ENCODE measurements at places on chromosomes 5 and 9.

- ATAC-seq, result no peak
Measured at GRCh38 chr9:94922691-94923107, 196.2 kb downstream of the AOPEP start.

GRCh38 chr5:53112909-53113308, 3.4 kb upstream of the MOCS2 start:
- no peak for ATAC-seq

DNA sequence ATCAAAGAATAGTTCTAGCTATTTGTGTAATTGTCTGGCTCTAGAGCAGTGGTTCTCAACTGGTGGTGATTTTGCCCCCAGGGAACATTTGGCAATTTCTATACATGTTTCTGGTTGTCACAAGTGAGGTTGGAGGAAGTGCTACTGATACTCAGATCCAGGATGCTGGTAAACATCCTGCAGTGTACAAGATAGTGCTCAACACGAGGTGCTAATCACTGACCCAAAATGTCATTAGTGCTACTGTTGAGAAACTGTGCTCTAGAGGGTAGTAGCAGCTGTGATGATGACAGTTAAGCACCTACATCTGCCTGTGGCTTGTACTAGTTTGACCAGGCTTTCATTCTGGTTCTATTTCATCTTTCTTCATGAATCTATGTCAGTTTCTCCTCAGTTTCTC, 22.1 kb downstream of the LRRC19 start:
- ATAC-seq, result no peak

- ATAC-seq, result no peak
Measured at GRCh38 chr9:92590377-92590776, 54.6 kb upstream of the ECM2 start.

DNA sequence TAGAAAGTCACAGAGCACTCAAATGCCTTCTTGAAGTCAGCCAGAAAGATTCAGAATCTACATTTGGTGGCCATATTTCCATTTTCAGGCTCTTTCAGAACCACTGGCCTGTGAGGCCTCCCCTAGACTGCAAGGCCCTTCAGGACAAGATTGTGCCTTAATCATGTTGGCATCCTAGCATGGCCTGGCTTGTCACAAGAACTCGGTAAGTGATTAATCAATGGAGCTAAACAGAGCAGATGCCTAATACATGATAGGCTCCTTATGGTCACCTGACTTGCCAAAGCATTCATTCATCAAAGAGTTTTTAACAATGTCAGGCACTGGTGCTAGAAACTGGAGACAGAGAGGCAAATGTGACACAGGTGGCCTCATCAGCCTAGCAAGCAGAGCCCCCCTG, 70.3 kb downstream of the PGM5 start:
- ATAC-seq, result no peak

GRCh38 chr9:90432951-90433350, 209.7 kb downstream of the DIRAS2 start:
- ATAC-seq, result no peak

- ATAC-seq, result no peak
Measured at GRCh38 chr5:139075066-139076050, 122.8 kb downstream of the SIL1 start.

DNA sequence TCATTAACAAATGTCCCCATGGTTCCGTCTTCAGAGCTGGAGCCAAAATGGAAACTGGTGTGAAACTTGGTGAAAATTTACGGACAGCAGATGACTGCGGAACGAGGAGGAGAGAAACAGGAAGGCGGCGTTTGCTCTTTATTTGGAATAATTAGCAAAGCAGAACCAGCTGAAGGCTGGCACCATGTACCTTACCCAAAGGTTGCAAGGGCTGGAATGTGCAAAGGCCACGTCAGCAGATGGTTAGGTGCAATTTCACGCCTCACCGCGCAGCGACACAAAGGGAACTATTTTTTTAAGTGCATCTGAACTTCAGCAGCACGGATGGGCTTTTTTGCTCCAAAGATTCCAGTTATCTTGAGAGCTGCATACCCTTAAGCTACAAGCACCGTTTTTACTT, 127.4 kb downstream of the COL23A1 start:
- ATAC-seq, result no peak

GRCh38 chr9:16289639-16290038, 580.8 kb downstream of the BNC2 start:
- ATAC-seq, result peak; percentile 55

DNA sequence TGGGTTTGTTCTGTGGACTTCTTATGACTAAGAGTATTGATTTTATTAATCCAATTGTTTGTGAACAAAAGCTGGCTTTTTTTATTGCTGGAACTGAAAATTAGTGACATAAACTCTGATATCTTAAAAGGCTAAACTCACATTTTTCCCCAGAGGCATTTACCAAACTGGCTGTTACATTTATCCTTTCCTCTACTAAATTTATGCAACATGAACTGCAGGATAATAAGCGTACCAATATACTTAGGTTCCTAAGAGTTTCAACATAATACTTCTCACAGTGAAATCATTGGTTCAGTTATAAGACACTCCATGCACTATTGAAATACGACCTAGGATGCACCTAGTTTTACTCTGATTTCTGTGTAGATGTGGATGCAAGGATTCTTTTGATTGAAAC, 560.8 kb upstream of the WWC1 start:
- ATAC-seq, result no peak
